ENCODE measurements at places on chromosomes 3 and 15.

GRCh38 chr15:29226436-29227208 is 43.0 kb downstream of the NSMCE3 start:
- no peak for DNase-seq

DNA sequence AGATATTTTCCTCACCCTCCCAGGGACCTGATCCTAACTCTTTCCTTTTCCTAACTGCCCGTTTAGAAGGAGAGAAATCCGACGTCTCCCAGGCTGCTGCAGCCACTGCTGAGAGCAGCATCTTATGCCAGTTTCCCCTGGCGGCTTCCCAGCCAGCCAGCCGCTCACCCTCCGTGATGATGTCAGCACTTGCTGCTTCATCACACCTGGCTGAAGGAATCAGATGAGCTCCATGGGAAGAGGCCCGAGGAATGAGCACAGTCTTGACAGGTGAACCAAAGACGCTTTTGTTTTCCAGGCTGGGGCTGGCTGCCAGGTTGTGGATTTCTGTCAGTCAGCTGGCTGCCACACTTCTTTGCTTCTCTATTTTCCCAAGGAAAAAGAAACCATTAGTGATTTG is 445.1 kb upstream of the RBMS3 start:
- DNase-seq, result no peak

DNA sequence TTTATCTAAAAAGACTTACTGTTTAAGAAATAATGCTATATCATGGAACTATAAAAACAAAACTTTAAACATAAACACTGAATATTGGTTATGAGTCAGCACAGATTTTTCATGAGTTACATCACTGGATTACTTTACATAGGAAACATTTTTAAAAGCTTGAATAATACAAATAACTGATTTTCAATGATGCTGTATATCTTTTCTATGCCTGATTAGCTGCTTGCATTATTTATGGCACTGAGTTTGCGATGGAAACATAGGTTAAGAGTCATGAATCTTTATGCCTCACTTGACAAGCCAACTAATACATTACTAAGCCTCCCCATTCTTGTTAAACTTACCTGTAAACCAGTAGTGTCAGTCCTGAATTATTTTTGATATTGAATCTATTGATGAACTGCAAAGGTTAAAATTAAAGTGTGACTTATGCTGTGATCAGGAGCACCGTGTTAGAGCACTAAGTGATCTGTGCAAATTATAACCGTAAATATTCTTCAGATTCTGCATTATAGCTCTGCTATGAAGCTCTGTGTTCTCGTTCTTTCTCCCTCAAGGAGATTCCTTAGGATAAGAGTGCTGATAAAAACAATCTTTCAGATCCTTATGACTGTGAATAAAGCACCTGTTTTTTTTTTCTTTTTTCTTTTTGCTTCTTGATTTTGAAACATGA is 437.3 kb upstream of the BCHE start:
- no peak for DNase-seq

DNA sequence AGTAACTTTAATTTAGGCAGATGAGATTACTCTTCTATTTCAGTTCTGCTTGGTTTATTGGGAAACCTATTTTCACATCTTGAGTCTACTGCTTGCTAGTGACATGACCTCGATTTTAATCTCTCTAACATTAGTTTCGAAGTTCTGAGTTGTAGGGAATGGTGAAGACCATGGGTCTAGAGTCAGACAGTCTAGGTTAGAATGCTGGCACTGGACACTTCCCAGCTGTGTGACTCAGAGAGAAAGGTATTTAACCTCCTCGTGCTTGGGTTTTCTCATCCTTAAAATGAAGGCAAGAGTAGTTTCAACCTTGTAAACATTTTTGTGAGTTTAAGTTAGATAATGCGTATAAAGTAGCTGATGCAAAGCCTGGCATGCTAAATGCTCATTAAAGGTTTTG is 422.1 kb downstream of the GRM7 start:
- no peak for DNase-seq

- no peak for DNase-seq
Observed at GRCh38 chr3:165518346-165518745, 318.9 kb downstream of the BCHE start.
